SHP77 treated with DMSO at 0.1 percent for 48 hours (cell line): ENCODE measurements at places on chromosomes 2 and 18.

DNA sequence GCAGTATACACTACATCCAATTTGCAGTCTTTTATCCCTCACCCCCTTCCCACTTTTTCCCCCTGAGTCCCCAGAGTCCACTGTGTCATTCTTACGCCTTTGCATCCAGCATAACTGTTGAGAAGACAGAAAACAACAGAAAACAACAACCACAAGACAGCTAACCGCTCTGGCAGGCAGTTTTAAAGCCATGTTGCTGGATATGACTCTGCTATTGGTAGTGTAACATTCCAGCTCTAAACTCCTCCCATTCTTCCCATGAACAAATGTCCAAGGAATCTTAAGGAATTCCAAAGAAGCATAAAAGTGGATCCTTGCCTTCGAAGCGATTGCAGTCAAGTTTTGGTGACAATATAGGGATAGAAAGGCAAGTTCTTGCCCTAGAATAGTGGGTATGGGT, 599.1 kb downstream of the NYAP2 start:
- no peak for DNase-seq

DNA sequence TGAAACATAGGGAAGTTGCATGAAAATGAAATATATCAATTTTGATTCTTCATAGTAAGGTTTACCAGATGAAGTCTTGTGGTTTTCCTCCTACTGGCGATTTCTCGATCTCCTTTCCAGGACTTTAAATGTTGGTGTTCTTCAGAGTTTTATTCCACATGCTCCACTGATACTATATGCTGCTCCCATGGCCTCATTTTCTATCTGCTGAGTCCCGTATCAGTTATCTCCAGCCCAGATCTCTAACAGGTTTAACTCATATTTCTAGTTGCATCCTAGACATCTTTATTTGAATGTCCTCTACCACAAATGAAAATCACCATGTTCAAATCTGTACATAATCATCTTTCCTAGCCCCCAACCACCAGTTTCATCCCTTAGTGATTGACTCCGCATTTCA, 71.8 kb downstream of the COX7A2L start:
- no peak for DNase-seq

GRCh38 chr2:131034122-131035051, 58.9 kb downstream of the FAM168B start:
- no peak for DNase-seq

- no peak for DNase-seq
Observed at GRCh38 chr2:239876271-239876947, 148.7 kb downstream of the NDUFA10 start.

DNA sequence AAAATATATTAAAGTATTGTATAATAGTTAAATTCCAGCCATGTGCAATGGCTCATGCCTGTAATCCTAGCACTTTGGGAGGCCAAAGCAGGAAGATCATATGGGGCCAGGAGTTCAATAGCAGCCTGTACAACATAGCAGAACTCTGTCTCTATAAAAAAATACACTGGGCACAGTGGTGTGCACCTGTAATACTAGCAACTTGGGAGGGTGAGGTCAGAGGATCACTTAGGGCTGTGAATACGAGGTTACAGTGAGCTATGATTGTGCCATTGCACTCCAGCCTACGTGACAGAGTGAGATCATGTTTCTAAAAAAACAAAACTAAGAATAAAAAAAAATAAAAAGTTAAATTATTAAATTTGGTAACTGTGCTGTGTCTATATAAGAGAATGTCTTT, 36.1 kb downstream of the ZRANB3 start:
- no peak for DNase-seq

- no peak for DNase-seq
Observed at GRCh38 chr2:231286964-231287363, 88.5 kb downstream of the ARMC9 start.

- no peak for DNase-seq
Observed at GRCh38 chr18:31651369-31651768, 33.0 kb downstream of the B4GALT6 start.

DNA sequence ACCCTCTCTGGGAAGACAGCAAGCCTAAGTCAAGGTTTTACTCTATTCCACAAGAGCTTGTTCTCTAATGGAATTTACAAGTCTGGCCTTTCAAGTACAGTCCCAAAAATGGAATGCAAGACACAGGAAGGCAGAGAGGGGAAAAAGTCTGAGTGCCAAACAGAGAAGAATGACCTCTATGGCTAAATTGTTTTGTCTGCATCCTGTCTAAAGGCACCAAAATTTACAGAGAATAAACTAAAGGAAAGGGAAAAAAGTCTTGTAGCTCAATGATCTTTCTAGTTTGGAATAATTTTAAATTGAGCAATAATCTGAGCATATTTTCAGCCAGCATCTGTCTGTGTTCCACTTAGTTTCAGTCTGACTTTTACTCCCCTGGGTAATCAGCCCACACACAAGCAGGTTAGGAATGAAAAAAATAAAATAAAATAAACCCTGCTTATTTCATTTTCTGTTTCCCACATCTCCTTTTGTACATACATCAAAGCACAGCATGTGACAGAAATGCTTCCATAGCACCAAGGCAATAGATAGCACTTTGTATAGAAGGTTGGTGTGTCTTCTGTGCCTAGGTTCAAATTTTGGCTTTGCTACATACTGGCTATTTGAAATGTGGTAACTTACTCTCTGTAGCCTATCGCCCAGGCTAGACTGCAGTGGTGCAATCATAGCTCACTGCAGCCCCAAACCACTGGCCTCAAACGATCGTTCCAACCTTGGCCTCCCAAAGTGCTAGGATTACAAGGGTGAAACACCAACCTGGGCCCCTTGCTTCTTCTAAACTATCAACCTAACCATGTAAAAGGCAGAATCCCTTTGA, 105.1 kb downstream of the SLC8A1 start:
- DNase-seq, result no peak

DNA sequence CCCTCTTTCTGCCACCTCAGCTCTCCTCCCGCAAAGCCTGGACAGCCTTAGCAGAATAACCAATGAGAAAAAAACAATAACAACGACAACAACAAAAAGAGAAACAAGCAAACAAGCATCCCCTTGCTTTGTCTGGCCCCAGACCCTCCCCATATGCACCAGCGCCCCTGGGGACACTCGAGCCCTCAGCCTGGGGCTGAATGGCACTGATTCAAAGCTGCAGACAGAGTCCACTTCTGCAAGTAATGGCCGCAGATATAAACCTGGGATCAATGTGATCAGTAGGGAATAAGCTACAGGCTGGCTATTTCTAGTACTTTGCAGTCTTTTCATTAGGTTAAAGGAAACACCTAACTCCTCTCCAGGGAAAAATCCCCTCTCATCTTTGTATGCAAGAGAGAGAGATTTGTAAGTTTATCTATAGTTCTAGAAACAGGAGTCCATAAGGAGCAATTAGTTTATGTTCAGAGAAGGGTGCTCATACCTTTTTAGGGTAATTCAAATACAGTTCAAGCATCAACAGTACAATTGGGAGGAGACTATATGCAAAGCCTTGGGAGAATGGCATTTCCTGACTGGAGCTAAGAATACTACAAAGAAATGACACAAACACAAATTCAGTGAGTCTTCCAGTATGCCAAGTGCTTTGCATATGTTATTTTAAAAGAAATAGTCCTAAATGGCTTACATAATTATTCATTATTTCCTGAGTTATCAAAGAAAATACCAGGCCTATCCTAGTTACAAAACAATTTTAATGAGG, 122.3 kb upstream of the DDX18 start:
- no peak for DNase-seq

DNA sequence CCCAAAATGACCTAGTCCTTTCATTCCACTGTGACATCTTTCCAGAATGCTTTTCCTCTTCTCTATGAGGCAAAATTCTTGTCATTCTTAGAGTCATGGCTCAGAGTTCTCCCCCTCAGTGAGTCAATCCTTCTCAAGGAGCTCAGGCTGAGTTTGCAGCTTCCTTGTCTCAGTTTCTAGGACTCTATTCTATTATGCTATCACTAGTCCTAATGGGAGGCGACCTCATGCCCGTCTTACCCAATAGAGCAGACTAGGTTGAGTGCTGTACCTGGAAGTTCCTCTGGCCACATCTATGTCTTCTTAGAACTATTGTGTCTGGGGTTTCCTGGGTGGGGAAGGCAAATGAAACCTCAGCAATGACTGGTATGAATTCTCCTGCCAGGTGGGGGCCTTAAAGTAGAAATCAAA, 51.5 kb downstream of the HAUS1 start:
- DNase-seq, result no peak

DNA sequence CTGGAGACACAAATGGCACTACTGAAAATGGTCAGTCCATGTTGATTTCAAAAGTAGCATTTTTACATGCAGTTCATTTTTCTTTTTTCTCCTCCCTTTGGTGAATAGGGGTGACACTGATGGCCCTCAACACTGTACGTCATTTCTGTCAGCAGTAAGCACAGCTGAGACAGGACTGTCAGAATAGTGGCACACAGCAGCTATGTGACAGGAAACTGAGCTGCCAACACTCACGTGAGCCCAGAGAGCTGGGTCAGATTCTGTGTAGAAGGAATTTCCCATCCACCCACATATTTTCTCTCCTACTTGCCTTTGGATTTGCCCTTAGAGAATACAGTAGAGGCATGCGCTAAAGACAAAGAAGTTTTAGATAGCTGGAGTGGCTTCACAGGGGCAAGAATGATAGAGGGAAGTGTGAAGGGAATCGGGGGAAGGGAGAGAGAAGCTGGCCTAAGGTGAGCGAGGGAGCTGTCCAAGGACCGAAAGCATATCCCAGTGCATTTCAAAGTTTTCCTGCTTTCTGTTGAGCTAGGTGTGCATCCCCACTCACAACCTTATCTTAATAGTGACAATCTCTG, 476.6 kb downstream of the CNTNAP5 start:
- DNase-seq, result no peak

DNA sequence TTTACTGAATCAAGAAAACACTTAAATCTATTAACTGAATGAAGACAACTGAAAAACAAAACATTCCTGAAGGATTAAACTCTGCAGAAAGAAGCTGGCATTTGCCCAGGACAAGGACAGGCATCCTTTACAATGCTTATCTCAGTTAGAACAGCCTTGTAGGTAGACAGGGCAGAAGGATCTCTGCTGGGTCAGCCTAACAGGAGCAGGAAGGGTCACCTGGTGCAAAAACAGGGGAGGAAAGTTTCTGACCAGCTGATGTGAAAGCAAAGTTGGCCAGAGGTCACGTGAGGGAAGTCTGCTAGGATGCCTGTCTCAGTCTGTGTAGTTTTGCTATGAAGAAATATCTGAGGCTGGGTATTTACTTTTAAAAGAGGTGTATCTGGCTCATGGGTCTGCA, 348.6 kb downstream of the ANAPC1 start:
- DNase-seq, result no peak

DNA sequence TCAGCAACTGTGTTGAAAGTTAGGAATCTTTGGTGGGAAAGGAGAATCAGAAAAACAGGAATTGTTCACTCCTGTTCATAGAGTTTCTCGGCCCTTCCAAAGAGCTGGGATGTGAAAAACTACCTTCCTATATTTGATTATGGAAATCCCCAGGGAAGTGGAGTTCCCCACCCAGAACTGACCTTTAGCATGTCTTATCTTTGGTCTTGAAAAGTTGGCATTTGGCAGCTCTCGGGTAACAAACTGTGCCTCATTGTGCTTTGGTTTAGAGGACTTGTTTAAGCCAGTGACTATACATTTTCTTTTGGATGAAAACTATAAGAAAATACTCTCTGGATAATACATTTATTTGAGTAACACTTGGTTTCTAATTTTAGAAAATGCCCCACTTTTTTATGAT, 51.3 kb upstream of the CERS6 start:
- no peak for DNase-seq
